ENCODE measurements at places on chromosomes 5 and 9.

- no peak for DNase-seq
Measured at GRCh38 chr5:61319388-61320146, 12.5 kb upstream of the ZSWIM6 start.

DNA sequence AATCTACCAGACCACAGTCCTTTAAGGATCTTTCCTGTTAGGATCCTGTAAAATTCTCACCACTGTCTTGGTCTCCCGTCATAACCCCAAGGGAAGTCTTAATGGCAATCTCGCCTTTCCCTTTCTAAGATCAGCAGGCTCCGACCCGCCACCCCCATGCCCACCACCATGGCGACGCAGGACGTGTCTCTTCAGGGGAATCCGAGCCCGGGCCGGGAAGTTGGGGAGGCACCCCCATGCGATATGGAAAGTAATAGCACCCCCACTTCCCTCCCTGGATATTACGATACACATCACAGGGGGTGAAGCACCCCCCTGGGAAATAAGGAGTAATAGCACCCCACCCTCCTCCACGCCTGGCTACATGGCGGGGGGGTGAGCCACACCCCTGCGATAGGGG, 8.3 kb upstream of the STK32A start:
- no peak for DNase-seq

GRCh38 chr9:720239-720881, 121.1 kb upstream of the DMRT1 start:
- DNase-seq = no peak

- DNase-seq = no peak
Measured at GRCh38 chr9:129569502-129570449, 51.1 kb downstream of the C9orf50 start.

GRCh38 chr9:131318231-131319085, 28.9 kb downstream of the PLPP7 start:
- no peak for DNase-seq

Data from occipital lobe (tissue), 3 donors.